ENCODE measurements at places on chromosomes 5 and 9.

DNA sequence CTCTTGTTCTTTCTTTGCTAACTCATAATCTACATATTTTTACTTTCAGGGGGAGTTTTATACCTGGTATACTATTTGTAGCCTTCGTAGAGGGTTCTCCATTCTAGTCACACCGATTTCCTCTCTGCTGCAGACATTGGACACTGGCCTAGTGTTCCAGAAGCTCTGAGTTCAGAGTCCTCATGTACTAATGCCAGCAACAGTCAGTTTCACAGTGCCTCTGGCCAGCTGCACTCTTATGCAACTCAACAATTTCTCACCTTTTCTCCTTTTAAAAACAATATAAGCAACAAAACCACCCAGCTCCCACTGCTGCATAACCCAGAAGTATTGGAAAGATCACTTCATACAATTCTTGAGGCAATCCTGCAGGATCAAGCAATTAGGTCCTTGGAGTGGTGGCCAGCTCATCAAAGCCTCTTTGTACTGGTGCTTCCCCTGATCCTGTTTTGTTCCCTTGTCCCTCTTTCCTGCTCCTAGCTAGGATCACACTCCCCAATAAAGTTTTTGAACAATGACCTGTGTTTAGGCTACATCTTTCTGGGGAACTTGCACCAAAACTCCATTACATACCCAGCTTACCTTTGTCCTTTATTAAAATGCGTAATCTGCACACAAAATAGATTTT, 98.1 kb upstream of the TUT7 start:
- DNase-seq: no peak

DNA sequence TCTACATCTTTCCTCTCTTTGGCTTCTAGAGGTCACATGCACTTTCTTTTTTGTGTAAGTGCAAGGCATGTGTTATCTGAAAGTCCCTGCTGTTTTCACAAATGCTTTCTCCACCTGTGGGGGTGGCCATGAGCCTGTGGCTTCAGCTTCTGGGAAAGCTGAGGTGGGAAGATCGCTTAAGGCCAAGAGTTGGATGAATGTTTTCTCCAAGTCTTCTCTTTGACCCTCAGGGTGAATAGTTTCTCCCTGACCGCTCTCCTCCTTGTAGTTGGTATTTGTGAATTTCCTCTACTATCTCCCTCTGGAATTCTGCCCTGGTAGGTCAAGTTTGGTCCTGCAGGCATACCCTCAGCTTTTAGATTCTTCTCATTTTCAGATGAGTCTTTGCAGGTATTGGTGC, 74.2 kb downstream of the UGCG start:
- DNase-seq: no peak

DNA sequence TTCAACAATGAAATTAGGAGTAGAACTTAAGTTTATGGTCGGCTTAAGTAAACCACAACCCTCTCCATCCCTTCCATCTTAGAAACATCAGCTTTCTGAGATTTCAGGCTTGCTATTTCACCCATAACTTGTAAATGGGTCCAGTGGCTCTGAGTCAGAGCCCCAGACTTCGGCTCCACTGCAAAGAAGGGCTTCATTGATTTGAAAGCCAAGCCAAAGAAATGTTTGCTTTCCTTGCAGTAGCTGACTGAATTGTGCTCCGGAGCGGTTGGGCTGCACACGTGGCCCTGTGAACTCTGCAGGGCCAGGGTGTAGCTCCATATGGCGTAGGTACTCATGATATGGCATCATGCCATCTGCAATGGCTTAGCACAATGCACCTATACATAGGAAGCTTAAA, 57.0 kb downstream of the NREP start:
- DNase-seq: no peak

DNA sequence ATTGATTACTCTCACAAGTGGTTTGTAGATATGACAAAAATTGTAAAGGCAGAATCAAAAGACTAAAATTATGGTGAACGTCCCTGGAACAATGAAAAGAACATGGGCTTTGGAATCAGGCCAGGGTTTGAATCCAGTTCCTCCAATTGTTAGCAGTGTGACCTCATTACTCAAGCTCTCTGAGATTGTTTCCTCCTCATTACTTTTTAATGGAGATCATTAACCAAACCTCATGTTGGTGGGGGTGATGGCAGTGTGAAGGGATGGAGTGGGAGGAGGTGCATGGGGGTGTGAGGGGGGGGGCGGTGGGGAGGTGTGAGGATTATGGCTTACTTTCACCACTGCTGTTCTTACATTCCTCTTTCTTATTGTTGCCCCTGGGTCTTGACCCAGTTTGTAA, 44.1 kb upstream of the FOXE1 start:
- DNase-seq: no peak

DNA sequence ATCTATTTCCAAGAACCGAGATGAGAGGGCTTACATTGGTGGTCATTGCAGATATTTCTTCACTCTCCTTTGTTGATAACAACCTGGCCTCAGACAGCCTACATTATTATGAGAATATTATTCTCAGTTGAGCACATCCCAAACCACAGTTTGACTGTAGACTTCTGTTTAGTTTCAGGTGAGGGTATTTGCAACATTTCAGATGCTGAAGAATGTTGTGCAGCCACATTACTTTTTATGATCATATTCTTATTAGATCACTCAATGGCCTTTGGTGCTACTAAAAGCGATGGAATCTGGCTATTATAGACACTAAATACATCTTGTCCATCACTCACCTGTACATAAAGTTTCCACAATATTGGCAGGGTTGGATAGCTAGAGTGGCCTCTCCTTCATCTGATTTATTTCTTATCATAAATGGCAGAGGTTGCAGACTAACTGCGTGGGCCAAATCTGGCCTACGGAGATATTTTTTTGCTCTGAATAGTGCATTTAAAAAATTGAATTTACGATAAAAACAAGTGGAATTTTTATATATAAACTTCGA, 26.2 kb upstream of the RICTOR start:
- no peak for DNase-seq

- no peak for DNase-seq
Measured at GRCh38 chr9:96877269-96877668, 23.0 kb upstream of the ZNF782 start.

DNA sequence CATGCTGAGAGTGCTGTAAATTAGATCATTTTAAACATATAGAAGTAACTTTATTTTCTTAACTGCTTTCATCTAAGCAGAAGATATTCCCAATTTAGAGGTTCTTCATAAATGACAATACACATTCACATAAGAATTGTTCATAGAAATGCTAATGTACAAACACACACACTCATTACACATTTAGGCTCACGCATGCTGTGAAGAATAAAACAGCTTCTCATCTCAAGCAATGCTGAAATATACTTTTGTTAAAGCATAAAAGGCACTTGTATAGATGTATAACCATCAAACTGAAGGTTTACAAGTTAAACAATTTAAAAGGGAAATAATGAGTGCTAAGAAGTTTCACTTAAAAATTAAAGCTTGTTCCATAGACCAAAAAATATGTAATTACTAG, 18.1 kb upstream of the FTMT start:
- no peak for DNase-seq

DNA sequence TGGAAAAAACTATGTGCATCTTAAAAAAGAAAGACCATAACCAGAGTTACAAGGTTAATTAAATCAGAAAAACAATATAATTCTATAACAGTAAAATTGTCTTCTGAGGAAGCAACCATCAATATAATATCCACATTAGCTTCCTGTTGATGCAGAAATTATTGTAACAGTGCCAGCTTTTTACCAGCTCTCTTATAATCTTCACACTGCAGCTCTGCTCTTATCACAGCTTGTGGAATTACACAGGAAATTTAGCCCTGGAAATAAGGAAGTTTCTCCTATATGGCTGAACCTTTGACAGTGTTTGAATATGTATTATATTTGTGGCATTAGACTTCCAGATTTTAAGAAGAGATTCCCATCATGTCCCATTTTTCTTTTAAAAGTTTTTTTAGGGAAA, 49.1 kb upstream of the TEK start:
- DNase-seq: no peak

- DNase-seq: no peak
Measured at GRCh38 chr9:79080536-79080935, 491.2 kb upstream of the TLE4 start.

DNA sequence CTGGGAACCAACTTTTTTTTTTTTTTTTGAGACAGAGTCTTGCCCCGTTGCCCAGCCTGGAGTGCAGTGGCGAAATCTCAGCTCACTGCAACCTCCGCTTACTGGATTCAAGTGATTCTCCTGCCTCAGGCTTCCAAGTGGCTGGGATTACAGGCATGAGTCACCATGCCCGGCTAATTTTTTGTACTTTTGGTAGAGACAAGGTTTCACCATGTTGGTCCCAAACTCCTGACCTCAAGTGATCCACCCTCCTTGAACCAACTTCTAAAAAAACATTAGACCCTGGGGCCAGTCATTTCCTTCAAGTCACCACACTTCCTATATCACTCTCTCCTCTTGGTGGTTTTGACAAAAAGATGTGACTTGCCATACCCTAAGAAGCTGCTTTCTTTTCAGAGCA, 10.9 kb upstream of the SHROOM1 start:
- DNase-seq: no peak

GRCh38 chr5:121919046-121919445, 42.7 kb upstream of the SRFBP1 start:
- no peak for DNase-seq

- no peak for DNase-seq
Measured at GRCh38 chr5:31846934-31847333, 208.0 kb downstream of the PDZD2 start.

GRCh38 chr5:176473335-176474006, 25.3 kb downstream of the FAF2 start:
- no peak for DNase-seq

- no peak for DNase-seq
Measured at GRCh38 chr5:82794876-82795275, 282.3 kb downstream of the TMEM167A start.

DNA sequence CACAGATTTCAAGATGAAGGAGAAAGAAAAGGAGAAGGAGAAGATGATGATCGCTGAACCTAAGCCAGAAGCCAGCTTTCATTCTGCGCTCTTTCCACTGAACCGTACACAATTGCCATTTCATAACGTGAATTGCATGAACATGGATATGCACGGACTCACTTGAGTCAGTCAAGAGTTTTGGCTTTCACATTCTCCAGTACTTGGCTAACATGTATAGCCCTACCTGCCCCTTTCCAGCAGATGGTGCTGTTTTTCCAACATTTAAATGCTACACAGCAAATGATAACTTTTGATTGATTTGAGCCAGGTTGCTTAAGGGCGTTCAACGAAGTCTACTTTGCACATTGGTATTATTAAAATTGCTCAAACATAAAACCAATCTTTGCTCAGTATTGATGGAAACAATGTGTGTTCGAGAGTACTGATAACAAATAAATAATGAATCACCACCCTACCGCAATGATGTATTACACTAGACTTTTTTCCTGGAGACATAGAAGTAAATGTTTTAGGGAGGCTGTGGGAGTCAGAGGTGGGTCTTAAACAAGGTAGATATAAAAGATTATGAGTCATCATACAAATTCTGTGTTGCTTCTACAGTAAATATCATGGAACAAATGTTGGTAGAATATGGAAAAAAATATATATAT, 196.4 kb downstream of the TRPM3 start:
- peak; percentile 84 for DNase-seq

GRCh38 chr5:168513861-168514428, 15.2 kb upstream of the FBLL1 start:
- DNase-seq: no peak

DNA sequence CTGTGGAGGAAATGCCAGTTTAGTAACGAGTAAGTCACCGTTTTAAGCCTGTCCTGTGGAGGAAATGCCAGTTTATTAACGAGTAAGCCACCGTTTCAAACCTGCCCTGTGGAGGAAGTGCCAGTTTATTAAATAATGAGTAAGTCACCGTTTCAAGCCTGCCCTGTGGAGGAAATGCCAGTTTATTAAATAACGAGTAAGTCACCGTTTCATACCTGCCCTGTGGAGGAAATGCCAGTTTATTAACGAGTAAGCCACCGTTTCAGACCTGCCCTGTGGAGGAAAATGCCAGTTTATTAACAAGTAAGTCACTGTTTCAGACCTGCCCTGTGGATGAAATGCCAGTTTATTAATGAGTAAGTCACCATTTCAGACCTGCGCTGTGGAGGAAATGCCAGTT, 18.9 kb upstream of the PDCD6 start:
- DNase-seq: no peak

DNA sequence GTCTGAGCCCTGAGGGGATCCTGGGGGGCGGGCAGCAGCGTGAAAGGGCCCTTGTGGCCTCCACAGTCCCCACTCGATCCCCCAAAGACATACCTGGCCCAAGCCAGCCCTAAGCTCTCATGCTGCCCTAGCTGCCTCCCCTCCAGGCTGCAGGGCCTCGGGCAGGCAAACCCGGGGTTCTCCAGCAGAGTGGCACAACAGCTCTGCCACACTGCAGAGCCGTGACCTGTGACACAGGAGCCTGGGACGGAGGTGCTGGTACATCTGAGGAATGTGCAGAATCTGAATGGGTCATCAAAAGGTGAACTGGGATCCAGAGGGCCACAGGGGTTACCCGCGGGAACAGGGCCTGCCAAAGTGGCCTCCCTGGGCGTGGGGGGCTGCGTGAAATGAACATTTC, 163.2 kb downstream of the DAB2IP start:
- no peak for DNase-seq

- DNase-seq: no peak
Measured at GRCh38 chr5:143201589-143201988, 201.9 kb downstream of the NR3C1 start.

- no peak for DNase-seq
Measured at GRCh38 chr9:24258626-24259025, 287.1 kb downstream of the IZUMO3 start.

GRCh38 chr9:36924071-36924470, 110.0 kb downstream of the PAX5 start:
- DNase-seq: peak; percentile 53

GRCh38 chr5:158698023-158698639, 401.6 kb downstream of the EBF1 start:
- DNase-seq: no peak

DNA sequence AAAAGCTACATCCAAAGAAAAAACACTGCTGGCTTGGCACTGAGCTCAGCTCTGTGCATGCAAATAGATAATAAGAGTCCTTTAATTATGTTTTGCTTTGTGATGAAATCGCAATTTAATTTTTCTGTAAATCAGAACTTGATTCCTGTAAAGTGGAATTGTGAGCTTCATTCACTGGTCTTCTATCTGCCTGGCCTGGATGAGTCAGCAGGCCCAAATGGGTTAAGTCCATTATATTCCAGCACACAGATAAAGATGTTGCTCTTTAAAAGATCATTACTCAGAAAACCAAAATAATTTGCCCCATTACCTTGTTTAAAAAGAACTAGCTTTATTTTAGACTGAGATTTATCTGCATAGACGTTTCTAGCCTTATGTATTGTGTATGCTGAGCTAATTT, 90.4 kb downstream of the CARTPT start:
- no peak for DNase-seq

DNA sequence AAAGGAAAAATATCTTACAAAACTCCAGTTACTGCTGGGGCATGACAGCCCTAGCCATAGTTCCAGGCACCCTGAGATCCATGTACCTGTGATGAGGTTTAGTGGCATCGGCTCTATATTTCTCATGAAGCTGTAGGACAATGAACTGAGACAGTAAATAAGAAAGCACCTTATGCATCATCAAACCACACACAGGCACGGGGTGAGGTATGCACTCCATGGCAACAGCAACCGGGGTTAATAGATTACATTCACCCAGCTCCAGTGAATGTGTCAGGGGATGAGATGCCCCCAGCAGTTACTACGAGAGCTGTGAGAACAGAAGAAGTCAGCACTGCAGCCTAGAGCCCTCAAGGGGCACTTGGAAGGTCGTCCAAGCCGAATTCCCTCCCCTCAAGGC, 162.0 kb upstream of the S1PR3 start:
- DNase-seq: no peak
